Uterus (tissue), 4 donors: ENCODE measurements at places on chromosomes 5 and 9. TPM values are rescaled to one million over a fixed set of nuclear protein-coding genes. Genes with fewer than 3 reads are reported as not detected.

- H3K27me3 ChIP-seq: peaks cover 3% of the 10 kb centered on the region
- no peaks in the 10 kb centered on the region for H3K36me3 ChIP-seq
- no peak overlapping the region for H3K27ac ChIP-seq
- DNase-seq: no peak
- no peaks in the 10 kb centered on the region for H3K4me1 ChIP-seq
These were observed 1002.7 kb downstream of the CDH18 start for GRCh38 chr5:18985171-18985758.

The IL3 gene
- total RNA-seq: not detected

GRCh38 chr5:107232788-107233187 is 437.9 kb downstream of the EFNA5 start:
- H3K27ac ChIP-seq: no peak overlapping the region
- no peaks in the 10 kb centered on the region for H3K36me3 ChIP-seq
- DNase-seq: no peak
- no peaks in the 10 kb centered on the region for H3K4me1 ChIP-seq
- H3K27me3 ChIP-seq: no peaks in the 10 kb centered on the region
- H3K4me3 ChIP-seq: no peak overlapping the region

The CCL19 gene
- total RNA-seq: 1.3 TPM

The CCDC152 gene
- total RNA-seq: 3.9 TPM

GRCh38 chr5:66818935-66819328 is 222.7 kb downstream of the MAST4 start:
- H3K27ac ChIP-seq: no peak overlapping the region
- DNase-seq: no peak
- no peaks in the 10 kb centered on the region for H3K4me1 ChIP-seq
- H3K4me3 ChIP-seq: no peak overlapping the region
- H3K36me3 ChIP-seq: no peaks in the 10 kb centered on the region

DNA sequence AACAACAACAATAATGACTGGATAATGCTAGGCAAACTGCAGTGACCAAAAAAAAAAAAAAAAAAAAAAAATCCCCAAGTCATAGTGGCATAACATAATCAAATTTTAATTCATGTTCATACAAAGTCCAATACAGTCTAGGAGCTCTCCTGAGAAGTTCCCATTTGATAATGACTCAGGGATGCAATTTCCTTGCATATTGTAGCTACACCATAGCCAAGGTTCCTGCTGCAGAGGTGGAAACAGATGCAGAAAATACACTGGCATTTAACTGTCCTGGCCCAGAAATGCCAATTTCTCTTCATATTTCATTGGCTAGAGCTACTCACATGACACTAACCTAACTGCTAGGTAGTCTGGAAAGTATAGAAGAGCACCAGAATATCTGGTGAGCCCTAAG is 72.2 kb upstream of the SLC12A2 start:
- H3K4me1 ChIP-seq: no peaks in the 10 kb centered on the region
- H3K27me3 ChIP-seq: no peaks in the 10 kb centered on the region
- no peak overlapping the region for H3K27ac ChIP-seq

DNA sequence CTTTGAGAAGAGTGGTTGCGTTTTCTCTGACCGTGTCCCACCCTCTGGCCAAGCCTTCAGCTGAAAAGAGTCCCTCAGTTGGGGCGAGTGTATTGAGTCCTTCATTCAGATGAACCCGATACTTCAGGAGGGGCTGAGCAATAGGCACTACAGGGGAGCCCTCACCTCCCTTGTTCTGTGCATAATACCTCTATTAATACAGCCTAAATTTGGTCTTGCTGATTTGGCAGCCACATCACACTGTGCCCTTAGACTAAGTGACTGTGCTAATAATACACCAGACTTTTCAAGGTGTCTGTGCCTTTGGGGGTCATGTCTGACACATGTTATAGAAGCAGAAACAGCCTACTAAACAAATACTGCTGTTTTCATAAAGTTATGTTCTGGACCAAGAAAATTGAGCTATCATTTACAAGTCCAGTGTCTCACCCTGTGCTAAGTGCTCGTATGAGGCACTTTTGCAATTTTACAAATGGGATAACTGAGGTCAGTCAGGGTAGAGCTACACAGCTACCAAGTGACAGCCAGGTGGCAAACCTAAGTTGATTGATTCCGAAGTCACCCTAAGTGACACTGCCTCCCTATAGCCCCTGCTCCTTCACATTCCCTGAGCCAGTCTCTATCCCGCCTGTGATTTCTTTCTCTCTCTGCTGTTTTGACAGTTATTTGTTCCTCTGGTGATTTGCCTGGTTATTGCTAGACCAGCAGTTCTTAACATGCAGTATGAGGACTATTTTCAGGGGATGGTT is 56.0 kb downstream of the RAD23B start:
- H3K27me3 ChIP-seq: no peaks in the 10 kb centered on the region
- no peak overlapping the region for H3K27ac ChIP-seq
- no peaks in the 10 kb centered on the region for H3K36me3 ChIP-seq
- no peaks in the 10 kb centered on the region for H3K4me1 ChIP-seq

The LCN9 gene
- not detected for total RNA-seq

GRCh38 chr5:125236981-125237380 is 490.5 kb upstream of the ZNF608 start:
- no peaks in the 10 kb centered on the region for H3K27me3 ChIP-seq
- H3K4me1 ChIP-seq: no peaks in the 10 kb centered on the region
- no peak overlapping the region for H3K27ac ChIP-seq
- H3K36me3 ChIP-seq: no peaks in the 10 kb centered on the region
